ENCODE measurements at places on chromosomes 2 and 18.

- DNase-seq: no peak
Measured at GRCh38 chr2:204984518-204984917, 439.2 kb downstream of the PARD3B start.

- no peak for DNase-seq
Measured at GRCh38 chr18:63331105-63331504, 11.5 kb upstream of the BCL2 start.

- no peak for DNase-seq
Measured at GRCh38 chr2:207970826-207971180, 54.5 kb downstream of the PLEKHM3 start.

- no peak for DNase-seq
Measured at GRCh38 chr2:131112529-131112928, 7.4 kb downstream of the PLEKHB2 start.

GRCh38 chr2:97889156-97889555 is 106.6 kb downstream of the TMEM131 start:
- no peak for DNase-seq

DNA sequence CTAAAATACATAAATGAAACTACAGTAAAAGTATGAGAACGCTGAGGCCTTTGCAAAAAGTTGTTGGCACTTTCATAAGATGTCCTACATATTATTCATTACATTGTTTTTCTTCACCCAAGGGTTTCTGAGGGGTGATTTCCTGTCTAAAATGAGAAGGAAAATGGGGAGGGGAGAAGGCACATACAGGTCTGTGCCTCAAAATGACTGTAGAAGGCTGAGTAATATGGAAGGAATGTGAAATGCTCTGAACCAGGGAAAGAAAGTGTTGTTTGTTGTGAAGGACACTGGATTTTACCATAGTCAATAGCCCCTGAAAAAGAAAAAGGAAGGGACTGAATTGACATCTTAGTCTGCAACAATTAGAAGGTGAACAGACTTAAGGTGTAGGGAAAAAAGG is 99.5 kb upstream of the RNF152 start:
- peak; percentile 91 for DNase-seq

DNA sequence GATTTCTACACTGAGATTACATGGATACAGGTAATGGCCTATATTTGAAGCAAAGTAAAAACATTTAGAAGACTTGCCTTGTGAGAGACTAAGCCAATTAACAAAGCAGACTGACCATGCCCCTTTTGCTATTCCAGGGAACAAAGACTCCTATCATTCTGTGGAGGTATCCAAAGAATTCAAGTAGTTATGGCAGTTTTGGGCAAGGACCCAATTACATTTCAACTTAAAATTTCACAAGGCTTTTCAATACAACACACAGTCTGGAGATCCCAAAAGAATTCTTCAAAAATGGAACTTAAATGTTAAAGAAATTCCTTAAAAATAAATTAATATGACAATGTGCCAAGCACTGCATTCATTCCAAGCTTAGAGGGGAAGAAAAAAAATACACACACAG is 109.2 kb upstream of the CHRNA1 start:
- peak; percentile 43 for DNase-seq

- no peak for DNase-seq
Measured at GRCh38 chr2:68135448-68136320, 22.0 kb upstream of the PNO1 start.

DNA sequence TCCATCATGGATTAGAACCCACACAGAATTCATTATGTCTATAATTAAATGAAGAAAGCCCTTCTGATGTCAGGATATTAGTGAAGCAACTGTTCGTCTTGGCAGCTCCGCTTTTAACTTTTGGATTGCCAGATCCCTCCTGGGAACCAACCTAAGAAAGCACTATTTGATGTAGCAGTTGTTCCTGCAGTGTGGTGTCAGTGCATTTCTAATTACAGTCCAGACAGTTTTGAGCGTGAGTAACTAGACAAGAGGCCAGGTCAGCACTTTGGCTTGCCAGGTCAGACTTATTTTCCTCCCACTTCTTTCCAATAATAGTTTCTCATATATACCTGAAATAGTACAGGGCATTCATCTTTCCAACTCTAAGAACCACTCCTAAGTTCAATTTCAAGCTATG is 13.8 kb downstream of the NRXN1 start:
- DNase-seq: no peak

DNA sequence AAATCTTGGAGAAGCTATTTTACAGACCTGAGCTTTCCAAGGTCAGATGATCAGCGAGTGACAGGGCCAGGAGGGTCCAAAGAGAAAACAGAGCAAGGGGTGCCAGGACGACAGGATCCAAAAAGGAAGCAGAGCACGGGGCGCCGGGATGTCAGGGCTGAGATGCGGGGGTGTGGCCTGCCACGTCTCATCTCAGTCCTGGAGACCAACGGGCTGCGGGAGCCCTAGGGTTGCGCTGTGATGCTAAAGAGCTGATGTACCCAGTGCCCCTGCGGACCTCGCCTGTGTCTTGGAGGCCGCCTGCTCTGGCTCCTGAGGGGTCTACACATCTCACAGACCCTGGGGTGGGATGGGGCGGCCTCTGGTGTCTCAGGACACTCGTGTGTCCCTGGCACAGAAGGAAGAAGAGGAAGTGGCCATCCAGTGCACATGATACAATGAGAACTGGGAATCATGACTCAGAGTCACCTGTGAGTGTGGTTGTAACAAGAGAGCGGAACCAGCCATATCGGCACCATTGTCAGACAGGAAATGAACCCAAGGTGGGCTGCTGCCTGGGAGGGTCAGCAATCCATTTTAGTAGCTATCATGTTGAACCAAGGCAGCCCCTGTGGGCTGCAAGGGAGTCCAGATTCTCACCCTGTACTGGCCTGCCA is 97.8 kb downstream of the MYT1L start:
- DNase-seq: no peak

DNA sequence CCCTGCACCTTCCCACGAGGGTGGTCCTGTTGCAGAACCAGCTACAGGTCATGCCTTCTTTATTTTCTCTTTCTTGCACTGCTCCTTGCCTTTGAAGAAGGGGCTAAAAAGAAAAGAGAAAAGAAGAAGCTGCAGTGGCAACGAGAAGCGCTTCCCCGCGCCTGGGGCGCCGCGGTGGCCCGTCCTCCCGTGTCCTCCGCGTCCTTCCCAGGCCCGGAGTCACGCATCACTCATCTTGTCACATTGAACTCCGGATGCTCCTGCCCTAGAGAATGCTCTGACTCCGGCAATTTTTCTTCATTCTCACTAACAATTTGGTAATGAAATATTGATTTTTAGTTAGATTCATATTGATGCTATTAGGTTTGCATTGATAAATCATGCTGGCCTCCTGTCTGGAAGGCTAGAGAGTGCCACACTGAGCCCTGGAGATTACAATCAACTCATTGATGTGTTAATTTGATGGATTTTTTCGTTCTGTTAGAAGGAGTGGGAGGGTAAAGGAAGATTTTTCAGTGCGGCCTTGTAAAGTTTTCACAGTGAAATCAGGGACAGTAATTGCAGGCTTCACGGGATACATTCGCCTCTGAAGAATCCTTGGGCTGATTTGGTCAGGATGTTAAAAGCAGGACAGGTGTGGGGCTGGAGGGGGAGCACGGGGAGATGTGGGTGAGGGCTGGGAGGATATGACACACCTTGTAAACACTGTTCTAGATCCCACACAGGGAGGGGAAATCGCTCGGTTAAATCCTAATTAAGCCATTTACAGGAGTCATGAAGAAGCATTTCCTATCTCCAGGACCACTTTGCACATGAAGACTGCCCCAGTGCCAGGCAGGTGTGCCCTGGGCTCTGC is 349.3 kb downstream of the ZNF516 start:
- no peak for DNase-seq

DNA sequence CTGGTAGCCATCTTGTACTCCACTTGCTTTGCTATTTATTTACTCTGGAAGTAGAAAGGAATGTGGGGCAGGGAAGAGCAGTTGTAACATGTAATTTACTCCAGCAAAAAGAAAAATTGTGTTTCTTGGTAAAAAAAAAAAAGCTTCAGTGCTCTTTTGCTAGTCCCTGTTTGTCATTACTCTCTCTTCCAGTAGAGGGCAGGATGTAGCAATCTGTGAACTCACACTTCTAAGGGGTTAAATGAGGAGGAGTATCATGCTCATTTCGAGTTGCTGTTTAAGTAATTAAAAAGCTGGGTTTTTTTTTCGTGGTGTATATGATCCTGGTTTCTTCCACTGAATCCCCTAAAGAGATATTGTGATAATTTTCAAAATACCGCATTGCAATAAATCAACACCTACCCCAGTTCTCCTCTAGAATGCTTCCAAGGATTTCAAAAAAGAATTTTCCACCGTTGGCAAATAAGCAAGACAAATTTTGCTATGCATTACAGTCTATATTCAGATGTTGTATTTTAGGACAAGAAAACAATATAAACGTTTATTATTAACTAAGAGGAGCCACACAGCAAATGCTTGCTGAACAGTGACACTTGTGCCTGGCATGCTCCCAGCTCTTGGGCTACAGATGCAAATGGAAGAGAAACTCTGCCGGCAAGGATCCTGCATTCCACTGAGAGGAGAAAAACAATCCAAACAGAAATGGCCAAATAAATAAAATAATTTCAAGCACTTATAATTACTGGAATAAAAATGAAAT is 261.6 kb downstream of the ASXL3 start:
- peak; percentile 78 for DNase-seq

GRCh38 chr2:74036450-74037195 is 51.9 kb downstream of the TET3 start:
- no peak for DNase-seq

- no peak for DNase-seq
Measured at GRCh38 chr2:6982934-6983589, 65.8 kb downstream of the RNF144A start.

DNA sequence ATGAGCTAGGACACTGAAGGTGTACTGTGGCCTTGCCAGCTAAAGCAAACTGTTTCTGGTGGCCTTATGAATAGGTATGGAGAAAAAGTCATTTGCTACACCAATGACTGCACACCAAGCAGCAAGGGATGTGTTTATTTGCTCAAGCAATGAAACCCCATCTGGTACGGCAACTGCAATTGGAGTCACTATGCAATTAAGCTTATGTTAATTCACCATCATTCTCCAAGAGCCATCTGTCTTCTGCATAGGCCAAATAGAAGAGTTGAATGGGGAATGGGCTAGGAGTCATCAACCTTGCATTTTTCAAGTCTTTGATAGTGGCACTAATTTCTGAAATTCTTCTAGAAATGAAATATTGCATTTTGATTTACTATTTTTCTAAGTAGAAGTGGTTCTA is 372.0 kb downstream of the KCNJ3 start:
- no peak for DNase-seq

DNA sequence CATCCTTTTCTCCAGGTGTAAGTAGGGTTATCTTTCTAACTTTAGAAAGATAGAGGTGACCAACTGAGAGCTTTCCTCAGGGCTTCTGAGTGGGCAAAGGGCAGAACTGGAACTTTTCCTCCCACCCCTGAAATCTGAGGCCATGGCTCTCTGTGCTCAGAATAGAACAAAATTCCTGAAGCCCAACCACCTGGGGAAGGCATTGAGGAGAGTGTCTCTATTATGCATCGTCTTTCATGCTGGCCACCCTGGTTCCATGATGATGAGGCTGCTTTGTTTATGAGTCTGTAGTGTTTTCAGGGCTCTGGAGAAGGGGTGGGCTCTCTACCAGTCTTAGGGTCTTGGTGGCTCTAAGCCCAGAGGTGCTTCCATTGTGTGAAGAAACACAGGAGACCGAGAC is 30.7 kb upstream of the IL1R1 start:
- peak; percentile 41 for DNase-seq

DNA sequence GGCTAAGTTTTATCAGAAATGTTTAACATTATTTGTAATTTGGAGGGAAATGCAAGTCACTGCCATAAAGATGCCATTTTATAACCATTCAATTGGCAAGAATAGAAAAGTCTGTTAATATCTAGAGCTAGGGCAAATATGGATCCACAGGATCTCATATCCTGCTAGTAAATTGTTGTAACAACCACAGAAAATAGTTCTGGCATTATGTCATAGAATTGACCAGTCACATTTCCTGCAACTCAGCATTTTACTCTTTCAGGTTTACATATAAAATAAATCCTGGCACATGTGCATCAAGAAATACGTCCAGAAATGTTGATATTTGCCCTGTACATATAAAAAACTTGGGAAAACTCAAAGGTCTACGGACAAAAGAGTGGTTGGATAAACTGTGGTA is 32.9 kb downstream of the OSBPL6 start:
- DNase-seq: peak; percentile 72

- DNase-seq: no peak
Measured at GRCh38 chr2:28662044-28662443, 89.6 kb upstream of the PPP1CB start.

GRCh38 chr2:101399021-101399799 is 11.9 kb upstream of the CREG2 start:
- DNase-seq: no peak

- no peak for DNase-seq
Measured at GRCh38 chr2:84686783-84687476, 170.6 kb downstream of the DNAH6 start.

GRCh38 chr2:5736886-5737285 is 44.7 kb downstream of the SOX11 start:
- DNase-seq: no peak

GRCh38 chr2:70603066-70603465 is 49.4 kb upstream of the TGFA start:
- DNase-seq: no peak

- DNase-seq: no peak
Measured at GRCh38 chr18:76580288-76580962, 85.4 kb upstream of the ZNF516 start.

DNA sequence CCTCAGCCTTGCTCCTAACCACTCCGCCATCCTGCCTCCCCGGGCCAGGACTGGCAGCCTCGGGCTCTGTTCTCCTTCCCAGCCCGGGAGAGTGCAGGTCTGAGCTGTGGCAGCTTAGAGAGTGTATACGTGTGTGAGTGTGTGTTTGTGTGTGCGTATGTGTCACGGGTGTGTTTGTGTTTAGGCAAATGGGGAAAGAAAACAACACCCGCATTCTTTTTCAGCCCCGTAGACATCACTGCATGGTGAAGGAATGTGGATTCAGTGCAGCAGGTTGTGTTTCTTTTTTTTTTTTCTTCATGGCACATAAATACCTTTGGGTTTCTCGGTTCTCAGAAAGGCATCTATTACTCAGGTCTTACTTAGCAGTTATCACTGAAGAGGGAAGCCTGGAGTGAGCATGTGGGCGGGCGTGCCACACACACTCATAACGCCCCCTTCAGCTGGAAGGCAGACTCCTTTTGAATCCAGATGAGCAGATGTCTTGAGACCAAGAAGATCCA is 44.2 kb downstream of the GLI2 start:
- DNase-seq: peak; percentile 81

DNA sequence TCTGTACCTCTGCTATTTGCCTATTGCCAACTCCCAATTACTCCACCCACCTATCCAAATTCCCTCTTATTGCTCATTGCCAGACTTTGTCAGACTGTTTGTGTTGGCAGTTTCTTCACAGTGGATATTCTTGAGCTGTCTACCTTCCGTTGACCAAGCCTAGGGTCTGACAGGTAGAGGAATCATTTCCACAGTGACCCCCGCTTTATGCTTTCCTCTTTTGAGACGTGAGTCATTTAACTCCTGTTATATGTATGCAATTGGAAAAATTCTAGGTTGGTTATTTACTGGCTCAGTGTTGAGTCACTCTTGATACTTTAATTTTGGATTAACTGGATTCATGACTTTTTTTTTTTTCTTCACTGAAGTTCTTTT is 187.7 kb downstream of the IRS1 start:
- DNase-seq: peak; percentile 74

- no peak for DNase-seq
Measured at GRCh38 chr2:173673640-173674039, 291.5 kb downstream of the SP3 start.

All from astrocyte of the spinal cord (primary cell).